Caco-2 (cell line): ENCODE measurements at places on chromosomes 5 and 9. TPM values are rescaled to one million over a fixed set of nuclear protein-coding genes. Genes with fewer than 3 reads are reported as not detected.
A peak's percentile ranks its signal among the peaks of the same experiment; 100 is the strongest.

DNA sequence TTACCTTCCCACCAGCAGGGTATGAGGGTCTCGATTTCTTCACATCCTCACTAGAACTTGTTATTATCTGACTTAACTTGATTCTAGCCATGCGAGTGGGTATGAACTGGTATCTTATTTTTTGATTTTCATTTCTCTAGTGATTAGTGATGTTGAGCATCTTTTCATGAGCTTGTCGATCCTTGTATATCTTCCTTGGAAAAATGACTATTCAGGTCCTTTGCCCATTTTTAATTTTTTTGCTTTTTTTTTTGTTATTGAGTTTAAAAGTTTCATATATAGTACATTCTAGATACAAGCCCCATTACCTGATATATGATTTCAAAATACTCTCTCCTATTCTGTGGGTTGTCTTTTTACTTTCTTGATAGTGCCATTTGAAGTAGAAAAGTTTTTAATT, 61.5 kb downstream of the PHF2 start:
- no peak for DNase-seq

- no peak for DNase-seq
These were observed 44.6 kb upstream of the EIF4EBP3 start for GRCh38 chr5:140502834-140503233.

DNA sequence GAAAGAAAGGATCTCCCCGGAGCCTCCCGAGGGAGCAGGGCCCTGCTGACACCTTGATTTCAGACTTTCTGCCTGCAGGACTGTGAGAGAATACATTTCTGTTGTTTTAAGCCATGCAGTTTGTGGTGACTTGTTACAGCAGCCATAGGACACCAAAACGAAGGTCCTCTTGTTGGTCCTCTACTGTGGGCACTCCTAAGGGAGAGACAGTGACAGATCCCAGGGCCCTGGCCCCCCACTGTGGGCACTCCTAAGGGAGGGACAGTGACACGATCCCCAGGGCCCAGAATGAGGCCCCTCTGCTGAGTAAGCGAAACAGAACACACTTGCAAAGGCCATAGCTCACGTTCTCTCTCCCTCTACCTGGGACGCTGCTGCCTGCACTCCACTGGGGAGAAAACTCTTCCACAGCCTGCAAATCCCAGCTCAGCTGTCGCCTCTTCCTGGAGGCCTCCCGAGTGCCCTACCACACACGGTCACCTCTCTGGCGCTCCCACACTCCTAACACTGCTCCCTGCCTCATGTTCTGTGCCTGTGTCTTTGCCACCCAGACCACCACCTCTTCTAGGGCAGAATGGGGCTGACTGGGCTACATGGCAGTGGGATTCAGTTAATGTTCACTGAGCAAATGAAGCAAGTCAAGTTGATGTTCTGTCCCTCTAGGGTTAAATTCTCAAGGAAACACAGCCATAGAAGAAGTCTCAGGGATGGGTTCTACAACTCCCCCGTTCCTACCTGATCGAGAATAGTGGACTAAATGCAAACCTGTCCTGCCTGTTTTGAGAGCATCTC, 23.8 kb downstream of the ANKS6 start:
- DNase-seq = no peak

- peak; percentile 33 for DNase-seq
These were observed 963.0 kb upstream of the DMAC1 start for GRCh38 chr9:8762479-8763085.

GRCh38 chr5:121029536-121030245, 565.6 kb downstream of the PRR16 start:
- DNase-seq = no peak

- no peak for DNase-seq
These were observed 14.8 kb downstream of the SAXO1 start for GRCh38 chr9:19018201-19018600.

- no peak for DNase-seq
These were observed 64.2 kb downstream of the FGF18 start for GRCh38 chr5:171483551-171484135.

DNA sequence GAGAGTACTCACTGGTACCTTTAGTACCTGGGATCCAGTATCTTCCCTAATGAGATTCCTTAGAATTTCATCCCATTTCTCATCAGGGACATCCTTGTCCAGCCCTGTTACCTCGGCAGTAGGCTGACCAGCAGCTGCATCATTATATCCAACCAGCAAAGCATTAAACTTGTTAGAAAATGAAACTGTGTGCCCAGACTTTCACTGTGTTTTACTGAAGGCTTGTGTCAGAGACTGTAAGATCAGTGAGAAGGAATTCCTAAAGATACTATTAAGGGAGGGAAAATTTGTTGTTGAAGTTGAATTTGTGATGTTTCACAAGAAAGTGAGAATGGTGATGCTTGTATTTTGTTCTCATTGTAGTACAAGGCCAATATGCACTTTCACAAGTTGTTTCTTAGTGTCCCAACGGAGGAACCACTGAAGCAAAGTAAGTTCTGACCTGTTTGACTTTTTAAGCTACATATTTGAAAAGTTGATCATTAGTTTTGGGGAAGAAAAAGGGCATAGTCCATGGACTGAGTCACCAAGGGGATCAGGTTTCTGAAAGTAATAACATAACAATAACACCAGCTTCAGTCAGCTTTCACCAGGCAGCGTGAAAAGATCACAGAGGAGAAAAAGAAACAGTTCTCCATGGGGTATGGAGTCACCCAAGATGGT, 48.8 kb downstream of the GRAMD2B start:
- no peak for DNase-seq

DNA sequence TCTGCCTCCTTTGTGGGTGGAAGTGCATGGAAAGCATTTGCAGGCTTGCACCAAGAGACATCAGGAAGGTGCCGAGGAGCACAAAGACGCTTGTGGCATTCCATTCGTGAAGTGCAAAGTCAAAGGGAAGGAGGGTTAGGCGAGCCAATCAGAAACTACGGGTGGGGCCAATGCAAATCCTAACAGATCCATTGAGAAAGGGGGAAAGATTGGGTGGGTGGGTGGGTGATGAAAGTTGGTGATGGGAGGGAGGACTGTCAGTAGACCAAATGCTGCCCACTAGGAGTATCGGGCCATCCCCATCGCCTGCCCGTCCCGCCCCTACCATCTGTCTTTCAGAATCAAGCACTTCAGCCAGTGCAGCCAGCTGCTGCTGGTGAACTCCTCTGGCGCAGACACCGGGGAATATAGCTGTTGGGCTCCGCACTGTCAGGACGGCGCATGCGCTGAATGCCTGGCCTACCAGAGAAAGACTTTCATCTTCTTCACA, 17.1 kb upstream of the ANXA6 start:
- DNase-seq = no peak

DNA sequence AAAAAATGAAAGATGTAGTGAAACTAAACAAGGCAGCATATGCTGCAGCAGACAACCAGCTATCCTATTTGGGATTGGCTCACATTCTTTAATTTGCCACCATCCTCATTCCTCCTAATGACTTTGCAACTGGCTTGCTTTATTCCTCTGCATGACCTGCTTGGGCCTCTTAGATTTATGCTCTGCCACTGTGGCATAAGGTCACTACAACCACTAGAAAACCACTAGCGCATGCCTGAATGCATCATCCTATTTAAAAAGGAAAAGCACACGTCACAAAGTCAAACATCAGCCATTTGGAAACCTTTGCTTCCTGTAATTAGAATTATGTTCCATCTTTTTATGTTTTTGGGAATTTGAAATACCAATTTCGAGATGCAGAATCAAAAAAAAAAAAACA, 40.8 kb upstream of the CCDC152 start:
- DNase-seq = no peak

- no peak for DNase-seq
These were observed 3.2 kb downstream of the TDRD7 start for GRCh38 chr9:97415146-97415545.

- DNase-seq = no peak
These were observed 51.2 kb downstream of the USP20 start for GRCh38 chr9:129886226-129887174.

DNA sequence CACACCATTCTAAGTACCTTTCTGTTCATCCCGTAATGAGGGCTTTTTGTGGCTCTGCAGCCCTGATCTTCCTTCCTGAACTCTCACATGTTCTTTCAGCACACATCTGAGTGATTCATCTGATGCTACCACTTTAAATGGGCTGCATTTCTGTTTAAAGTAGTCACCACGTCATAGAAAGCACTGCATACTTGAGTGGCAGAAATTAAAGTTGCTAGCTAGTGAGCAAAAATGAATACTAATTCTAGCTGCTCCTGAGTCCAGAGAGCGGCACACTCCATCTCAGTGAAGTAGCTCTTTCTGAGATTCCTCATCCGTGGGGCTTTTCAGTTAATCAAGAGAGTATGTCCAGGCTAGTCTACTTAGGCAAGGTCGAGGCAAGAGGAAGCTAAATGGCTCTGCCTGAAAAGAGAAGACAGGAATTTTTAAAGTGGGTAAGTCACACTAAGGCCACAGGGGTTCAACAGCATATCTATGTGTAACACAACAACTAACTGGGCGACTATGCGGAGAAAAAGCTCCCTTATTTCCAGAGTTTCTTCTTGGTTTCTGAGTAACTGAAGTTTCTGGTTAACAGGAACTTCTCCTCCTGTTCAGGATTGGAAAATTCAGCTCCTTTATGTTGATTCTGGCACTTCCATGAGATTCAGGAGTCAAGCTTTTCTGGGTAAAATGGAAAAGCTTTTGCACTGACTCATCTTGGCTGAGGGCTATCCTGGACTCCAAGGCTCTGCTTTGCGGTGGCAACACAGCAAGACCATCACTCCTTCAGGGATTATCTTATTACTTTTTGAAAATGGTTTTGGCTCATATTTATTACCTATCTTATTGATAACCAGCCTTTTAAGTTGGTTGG, 109.5 kb downstream of the TAF11L14 start:
- no peak for DNase-seq

- DNase-seq = no peak
These were observed 30.4 kb upstream of the NOTCH1 start for GRCh38 chr9:136576269-136576626.

DNA sequence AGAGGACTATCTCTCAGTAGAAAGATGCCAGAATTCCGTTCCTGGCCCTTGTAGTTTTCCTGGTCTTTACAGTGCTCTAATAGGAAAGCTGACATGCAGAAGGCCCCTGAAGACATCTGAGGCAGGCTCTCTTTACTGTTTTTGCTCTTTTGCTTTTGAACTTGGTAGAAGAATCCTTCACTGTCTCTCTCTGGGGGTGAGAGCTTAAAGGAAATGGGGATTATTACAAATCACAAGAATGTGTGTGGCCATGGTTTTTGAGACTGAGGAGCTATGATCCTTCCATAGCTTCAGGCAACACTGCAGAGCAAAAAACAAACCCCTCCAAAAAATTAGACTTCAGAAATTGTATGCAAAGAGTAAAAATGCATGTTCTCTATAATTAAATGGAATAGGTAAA, 89.2 kb downstream of the PPIC start:
- no peak for DNase-seq

GRCh38 chr5:7728076-7728475, 122.9 kb downstream of the CFAP90 start:
- DNase-seq = no peak

- no peak for DNase-seq
These were observed 9.5 kb downstream of the ARSK start for GRCh38 chr5:95564450-95564849.

DNA sequence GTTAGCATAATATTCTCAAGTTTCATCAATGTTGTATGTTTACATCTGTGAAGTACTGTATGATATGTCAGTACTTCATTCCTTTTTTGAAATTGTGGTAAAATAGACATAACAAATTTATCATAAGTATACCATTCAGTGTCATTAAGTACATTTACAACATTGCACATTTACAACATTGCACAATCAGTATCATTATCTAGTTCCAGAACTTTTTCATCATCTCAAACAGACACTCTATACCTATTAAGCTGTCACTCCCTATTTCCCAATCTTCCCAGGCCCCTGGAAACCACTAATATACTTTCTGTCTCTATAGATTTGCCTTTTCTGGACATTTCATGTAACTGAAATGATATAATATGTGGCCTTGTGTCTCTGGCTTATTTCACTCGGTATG, 75.1 kb upstream of the ATG10 start:
- no peak for DNase-seq

DNA sequence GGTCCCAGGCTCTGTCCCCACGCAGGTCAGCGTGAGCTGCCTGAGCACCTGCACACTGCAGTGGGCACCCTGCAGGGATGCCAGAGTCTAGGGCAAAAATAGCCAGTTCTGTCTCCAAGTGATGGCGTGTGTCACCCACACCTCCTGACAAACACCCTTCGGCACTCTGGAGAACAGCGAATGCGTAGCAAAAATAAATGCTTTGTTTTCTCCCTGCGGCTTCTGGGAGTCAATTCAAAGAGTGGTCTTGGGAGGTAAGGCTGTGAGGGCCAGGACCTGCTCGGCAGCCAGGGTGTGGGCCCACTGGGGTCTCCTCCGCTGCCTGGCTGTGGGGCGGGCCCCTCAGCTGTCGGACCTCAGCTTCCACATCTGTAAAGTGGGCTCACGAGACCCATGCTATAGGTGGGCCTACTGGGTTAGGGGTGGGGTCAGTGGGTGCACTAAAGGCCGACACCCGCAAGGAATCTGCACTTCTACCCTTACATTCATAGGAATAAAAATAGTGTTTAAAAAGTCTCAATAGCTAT, 37.4 kb downstream of the RASGEF1C start:
- DNase-seq = no peak

- no peak for DNase-seq
These were observed 5.6 kb downstream of the SLC2A8 start for GRCh38 chr9:127402401-127403090.

- DNase-seq = no peak
These were observed 197.7 kb downstream of the C9orf50 start for GRCh38 chr9:129423216-129423615.

GRCh38 chr5:44945743-44946142, 137.0 kb downstream of the MRPS30 start:
- no peak for DNase-seq

- DNase-seq = no peak
These were observed 816.2 kb upstream of the GRAMD2B start for GRCh38 chr5:125607018-125607417.

- no peak for DNase-seq
These were observed 57.9 kb downstream of the GCNT1 start for GRCh38 chr9:76516871-76517270.

GRCh38 chr5:3913279-3913678, 317.6 kb downstream of the IRX1 start:
- no peak for DNase-seq

GRCh38 chr5:40381676-40382363, 297.9 kb upstream of the PTGER4 start:
- DNase-seq = no peak

- no peak for DNase-seq
These were observed 13.1 kb downstream of the DIAPH1 start for GRCh38 chr5:141605523-141606277.

DNA sequence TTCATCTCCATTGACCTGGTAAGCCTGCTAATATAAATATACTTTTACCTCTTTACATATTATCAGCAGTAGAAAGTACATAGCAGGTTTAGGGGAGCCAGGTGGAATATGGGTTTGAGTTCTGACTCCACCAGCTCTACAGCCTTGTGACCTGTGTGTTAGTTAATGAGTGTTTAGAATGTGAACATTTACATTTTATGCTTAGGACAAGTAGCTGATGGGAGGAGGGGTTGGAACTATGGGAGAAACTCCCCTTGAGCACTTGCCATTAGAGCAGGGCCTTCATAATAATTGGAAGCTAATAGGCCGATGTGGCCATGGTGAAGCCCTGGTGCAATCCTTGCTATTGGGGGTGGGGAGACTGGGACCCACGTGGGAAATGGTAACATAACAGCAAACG, 148.3 kb upstream of the NTRK2 start:
- no peak for DNase-seq

TSC1 gene
- total RNA-seq = 52.8 and 53.5 TPM in 2 replicates

SOX30 gene
- total RNA-seq = 2.9 and 3.1 TPM in 2 replicates

SERINC5 gene
- 225 and 226 TPM in 2 replicates for total RNA-seq

SPATA9 gene
- 0.34 TPM in 1 of 2 replicates, not detected in the other for total RNA-seq

FYB1 gene
- total RNA-seq = 0.60 and 1.3 TPM in 2 replicates

RNF224 gene
- total RNA-seq = 0.27 TPM in 1 of 2 replicates, not detected in the other

OTULINL gene
- total RNA-seq = 16.3 and 18.3 TPM in 2 replicates

GOLM1 gene
- 53.6 and 60.0 TPM in 2 replicates for total RNA-seq

TOR4A gene
- total RNA-seq = 1.8 and 1.9 TPM in 2 replicates
